MCF 10A (cell line): ENCODE measurements at places on chromosomes 13 and 19.

DNA sequence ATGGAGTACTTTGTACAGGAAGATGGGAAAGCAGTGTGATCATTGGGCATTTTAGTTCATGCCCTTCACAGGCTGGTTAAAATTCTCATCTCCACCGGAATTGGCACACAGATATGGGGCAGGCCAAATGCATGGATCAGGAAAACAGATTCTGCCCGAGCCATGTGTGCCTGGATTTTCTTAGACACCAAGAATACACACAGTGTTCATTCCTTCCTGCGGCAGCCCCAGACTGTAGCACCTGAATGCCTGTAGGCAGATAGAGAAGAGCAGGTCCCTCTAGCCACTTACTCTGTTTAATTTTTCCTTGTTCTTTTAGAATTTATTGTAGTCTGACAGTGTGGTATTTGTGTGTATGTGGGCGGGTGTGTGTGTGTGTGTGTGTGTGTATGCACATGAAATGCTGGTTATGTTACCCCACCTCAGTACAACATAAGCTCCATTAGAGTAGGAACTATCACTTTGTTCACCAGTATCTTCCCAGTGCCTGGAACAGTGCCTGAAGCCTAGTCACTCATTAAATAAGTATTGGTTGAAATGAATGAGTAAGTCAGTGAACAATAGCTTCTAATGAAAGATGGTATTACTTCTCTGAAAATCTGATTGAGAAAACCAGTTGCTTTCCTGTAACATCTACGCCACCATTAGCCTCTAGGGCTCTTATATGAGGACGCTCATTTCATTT, 41.7 kb downstream of the FRY start:
- no peak for DNase-seq

- DNase-seq = no peak
These were observed 471.4 kb downstream of the LIG4 start for GRCh38 chr13:107743983-107744382.

GRCh38 chr19:40270362-40271089, 14.6 kb downstream of the AKT2 start:
- DNase-seq = no peak

DNA sequence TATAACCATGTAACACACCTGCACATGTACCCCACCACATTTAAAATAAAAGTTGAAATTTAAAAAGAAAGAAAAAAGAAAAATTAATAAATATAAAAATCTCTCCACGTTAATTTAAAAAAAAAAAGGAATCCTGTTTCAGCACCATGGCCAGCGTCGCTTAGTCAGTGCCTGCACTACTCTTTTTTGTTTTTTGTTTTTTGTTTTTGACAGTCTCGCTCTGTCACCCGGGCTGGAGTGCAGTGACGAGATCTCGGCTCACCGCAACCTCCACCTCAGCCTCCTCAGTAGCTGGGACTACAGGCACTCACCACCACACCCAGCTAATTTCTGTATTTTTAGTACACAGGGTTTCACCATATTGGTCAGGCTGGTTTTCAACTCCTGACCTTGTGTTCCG, 835.9 kb downstream of the UQCRFS1 start:
- DNase-seq = no peak

DNA sequence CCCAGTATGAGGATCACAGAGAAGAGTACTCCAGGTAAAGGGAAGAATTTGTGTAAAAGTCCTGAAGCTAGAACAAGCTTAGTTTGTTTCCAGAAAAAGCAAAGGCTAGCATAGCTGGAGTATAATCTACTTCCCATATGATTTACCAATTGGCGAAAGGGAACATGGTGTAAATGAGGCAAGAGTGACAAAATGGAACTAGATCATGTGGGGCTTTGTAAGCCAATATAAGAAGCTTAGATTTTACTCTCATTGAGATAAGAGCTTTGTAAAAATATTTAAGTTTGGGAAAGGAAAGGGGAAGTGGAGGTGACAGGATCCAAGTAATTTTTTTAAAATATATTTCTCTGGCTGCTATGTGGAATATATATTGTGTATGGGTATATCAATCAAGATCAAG, 234.9 kb downstream of the KCTD12 start:
- DNase-seq = no peak
